ENCODE measurements at places on chromosomes 5 and 9. TPM values are rescaled to one million over a fixed set of nuclear protein-coding genes. Genes with fewer than 3 reads are reported as not detected.

The RNF183 gene
- not detected for total RNA-seq

The FOXD4L4 gene
- 1.6 TPM for total RNA-seq

The RPL12 gene
- 817 TPM for total RNA-seq

The UBE2QL1 gene
- total RNA-seq: 52.3 TPM

The ADAMTS12 gene
- total RNA-seq: 0.63 TPM

Data from parietal lobe (tissue), 2 donors.